Femur (tissue), 1 donor: ENCODE measurements at places on chromosomes 1 and 21.
A peak's percentile ranks its signal among the peaks of the same experiment; 100 is the strongest.

- DNase-seq = no peak
These were observed 1398.6 kb downstream of the MRPL39 start for GRCh38 chr21:24208562-24209260.

GRCh38 chr1:208709981-208710380, 465.8 kb upstream of the PLXNA2 start:
- no peak for DNase-seq

DNA sequence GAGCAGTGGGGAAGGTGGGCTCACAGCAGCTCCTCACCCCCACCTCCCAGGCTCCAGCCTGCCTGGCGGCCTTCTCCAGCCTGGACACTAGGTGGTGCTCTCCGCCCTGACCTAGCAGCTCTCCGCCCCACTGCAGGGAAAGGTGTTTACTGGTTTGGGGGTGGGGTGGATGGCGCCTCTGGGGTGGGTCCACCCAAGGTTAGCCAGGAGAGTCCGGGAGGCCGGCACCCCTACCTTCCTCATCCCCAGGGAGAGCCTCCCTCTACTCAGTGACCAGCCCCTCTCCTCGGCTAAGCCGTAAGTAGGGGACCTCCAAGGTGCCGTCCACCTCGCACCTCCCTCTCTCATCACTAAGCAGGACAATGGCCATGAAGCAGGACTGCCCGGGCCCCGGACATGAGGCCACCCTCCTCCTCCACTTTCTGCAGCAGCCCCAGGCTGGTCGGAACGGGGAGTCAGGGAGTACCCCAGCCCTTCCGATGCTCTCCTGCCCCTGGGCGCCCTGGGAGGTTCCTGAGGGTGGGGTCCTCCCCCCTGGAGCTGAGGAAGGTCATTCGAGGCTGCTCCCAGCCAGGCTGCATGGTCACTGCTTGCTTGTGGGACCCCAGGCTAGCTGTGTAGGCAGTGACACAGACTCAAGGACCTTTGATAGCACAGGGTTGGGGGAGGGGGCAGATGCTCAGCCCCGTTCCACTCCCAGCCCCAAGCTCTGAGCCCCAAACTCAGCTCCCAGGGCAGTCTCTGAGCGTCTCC, 101.4 kb upstream of the VAMP3 start:
- DNase-seq = peak; percentile 49

DNA sequence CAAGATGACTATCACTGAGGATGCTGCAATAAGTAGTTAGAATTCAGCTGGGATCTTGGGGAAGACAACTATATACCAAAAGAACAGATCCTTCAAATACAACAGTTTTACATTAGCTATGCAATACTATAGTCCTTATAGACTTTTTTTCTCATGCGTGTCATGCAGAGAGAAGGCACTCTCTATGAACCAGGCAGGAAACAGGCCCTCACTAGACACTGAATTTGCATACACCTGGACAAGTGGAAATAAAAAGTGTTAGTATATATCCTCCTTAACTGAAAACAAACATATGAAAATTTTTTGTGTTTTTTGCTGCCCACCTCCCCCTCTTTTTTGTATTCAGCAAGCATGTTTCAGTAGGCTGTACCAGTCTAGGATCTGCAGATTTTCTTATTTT, 29.9 kb downstream of the TMCO1 start:
- no peak for DNase-seq

DNA sequence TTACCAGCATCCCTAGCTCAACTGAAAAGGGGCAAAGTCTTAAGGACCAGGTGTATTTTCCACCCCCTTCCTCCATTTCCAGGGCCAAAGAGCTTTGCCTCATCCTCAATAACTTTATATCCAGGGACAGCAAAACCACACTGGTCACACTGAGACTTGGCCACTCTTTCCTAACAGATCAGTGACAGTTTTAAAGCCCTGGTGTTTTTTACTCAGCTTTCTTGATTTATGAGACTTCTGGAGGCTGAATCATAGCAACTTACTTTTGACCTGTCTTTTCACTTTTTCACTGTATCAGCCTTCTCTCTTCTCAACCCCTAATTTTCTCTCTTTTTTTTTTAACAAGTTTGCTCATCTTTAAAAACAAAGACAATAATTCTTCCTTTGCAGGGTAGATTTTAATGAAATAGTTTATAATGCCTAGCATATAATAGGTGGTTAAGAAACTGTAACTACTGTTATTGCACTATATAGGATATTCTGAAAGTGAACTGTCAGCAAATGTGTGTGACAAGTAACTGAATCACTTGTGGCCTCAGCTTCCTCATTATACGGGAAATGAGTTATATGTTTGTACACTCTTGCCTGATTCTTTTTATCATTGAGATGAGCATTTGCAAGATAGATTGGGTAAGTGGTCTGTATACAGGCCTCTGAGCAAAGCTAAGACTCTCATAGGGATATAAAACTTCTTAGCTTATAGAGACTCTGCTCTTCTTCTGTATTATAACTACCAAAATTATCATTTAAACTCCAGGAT, 19.7 kb upstream of the DYNLT5 start:
- no peak for DNase-seq

DNA sequence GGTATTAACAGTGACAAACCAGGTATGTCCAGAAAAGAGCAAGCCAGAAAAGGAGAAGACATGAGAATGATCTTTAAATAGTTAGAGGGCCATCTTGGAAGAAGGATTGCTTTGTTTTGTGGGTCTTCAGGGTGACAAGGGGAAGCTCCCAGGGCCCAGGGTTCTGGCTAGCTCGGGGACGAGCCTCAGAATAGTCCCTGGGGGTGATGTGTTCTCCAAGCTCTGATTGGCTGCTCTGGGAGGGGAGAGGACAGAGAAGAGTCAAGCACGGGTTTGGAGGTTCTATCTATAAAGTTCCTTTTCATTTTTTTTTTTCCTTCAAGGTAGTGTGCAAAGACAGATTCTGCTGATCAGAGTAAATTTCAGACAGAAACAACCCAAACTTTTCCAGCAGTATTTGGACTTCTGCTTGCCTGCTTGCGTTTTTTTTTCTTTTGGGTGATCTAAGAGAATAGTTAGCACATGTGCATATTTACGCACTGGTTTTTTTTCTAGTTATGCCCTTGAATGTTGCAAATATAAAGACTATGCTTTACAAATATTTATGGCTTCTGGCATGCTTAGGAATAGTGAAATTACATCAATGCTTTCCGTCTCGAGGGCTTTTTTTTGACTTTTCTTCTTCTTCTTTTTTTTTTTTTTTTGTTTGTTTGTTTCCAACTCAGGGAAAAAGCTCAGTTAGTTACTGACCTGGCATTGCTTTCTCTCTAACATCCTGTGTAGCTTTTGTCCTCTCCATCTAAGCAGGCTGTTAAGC, 59.7 kb downstream of the ROR1 start:
- no peak for DNase-seq

DNA sequence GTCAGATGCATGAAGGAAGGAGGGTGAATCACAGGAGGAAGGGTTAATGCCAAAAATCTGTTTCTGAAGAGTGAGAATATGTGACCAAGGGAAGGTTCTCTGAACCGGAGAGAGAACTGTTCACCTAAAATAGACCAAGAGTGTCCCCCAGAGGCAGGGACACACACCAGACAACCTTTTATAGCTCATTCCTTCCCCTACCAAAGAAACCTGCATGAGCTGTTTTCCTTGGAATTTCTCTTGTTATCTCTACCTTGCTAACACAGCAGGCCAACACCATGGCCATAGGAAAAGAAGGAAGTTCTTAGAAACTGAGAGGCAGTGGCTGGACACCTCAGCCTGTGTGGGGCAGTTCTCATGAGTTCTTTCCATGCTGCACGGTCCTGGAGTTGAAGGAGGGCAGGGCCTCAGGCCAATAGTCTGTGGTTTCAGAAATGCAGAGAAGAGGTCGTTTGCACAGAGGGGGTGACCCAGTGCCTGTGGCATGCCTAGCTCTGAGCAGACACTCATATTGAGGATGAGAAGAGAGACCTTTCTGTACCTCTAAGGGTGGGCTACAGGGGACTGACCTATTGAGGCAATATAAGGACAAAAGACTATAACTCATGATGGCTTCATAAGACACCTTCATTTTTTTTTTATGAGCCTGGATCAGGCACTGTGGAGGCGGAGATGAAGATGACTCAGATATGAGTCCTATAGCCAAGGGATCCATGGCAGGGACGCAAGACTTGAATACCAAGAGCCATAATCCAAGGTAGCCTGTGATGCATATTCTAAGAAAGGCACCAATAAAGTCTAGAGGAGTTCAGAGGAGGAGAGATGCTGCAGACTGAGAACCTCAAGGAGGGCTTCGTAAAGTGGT, 39.4 kb downstream of the IGFN1 start:
- no peak for DNase-seq

- no peak for DNase-seq
These were observed 17.8 kb upstream of the NFASC start for GRCh38 chr1:204852854-204853253.

- no peak for DNase-seq
These were observed 10.5 kb upstream of the C1orf21 start for GRCh38 chr1:184376369-184376768.

- no peak for DNase-seq
These were observed 23.9 kb downstream of the TTC34 start for GRCh38 chr1:2777424-2778219.
